ENCODE measurements at places on chromosomes 7 and 10.
A peak's percentile ranks its signal among the peaks of the same experiment; 100 is the strongest.

DNA sequence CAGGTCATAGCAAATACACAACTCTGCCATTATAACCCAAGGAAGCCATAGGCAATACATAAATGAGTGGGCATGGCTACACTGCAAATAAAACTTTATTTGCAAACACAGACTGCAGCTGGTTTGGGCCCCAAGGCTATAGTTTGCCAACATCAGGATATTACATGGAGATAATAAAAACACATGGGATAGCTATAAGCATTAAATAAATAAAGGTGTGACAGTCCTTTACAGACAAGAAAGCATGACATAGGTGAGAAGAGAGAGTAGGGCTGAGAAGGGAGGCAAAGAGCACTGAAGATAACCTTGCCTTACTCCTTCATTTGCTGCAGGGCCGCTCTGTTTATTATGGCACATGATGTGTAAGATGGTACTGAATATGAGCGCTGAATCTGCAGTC lies 135.1 kb upstream of the GHITM start:
- DNase-seq: no peak

DNA sequence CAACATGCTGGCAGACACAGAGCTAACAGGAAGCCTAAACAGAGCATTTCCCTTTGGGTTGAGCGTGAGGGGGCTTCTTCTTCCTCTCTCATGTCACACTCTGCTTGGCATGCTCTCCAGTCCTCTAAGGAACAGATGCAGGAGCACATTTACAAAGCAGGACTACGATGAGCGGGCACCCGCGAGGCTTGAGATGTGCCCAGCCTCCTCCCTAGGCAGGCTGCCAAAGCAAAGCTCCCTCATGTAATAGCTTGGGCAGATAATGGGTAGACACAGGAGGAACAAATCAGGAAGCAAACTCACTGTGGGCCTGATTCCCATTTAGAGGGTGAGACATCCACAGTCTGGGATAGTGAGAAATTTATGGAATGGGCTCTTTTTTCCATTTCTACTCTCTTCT lies 519.1 kb downstream of the NRG3 start:
- no peak for DNase-seq

DNA sequence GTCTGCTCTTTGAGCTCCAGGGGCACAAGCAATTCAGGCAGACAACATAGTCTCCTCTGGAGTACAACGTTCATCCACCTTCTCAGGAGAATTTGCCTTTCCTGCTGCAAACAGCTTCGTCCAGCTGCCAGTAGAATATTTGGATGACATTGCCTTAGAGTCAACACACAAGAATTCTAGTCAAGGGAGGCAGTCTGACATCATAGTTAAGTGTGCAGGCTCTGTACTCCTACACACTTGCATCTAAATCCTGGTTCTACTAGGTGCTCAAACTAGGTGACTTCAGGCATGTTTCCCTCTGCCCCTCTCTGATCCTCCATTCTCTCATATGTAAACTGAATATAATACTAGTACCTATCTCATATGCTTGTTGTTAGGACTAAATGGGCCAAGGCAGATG lies 314.8 kb downstream of the HPSE2 start:
- DNase-seq: no peak

GRCh38 chr10:12768156-12769100 lies 233.1 kb downstream of the CCDC3 start:
- DNase-seq: no peak

GRCh38 chr7:40937879-40938278 lies 765.0 kb downstream of the INHBA start:
- no peak for DNase-seq

- no peak for DNase-seq
Observed at GRCh38 chr7:124202546-124202945, 169.7 kb upstream of the TMEM229A start.

- no peak for DNase-seq
Observed at GRCh38 chr10:78751716-78752115, 317.1 kb upstream of the ZMIZ1 start.

DNA sequence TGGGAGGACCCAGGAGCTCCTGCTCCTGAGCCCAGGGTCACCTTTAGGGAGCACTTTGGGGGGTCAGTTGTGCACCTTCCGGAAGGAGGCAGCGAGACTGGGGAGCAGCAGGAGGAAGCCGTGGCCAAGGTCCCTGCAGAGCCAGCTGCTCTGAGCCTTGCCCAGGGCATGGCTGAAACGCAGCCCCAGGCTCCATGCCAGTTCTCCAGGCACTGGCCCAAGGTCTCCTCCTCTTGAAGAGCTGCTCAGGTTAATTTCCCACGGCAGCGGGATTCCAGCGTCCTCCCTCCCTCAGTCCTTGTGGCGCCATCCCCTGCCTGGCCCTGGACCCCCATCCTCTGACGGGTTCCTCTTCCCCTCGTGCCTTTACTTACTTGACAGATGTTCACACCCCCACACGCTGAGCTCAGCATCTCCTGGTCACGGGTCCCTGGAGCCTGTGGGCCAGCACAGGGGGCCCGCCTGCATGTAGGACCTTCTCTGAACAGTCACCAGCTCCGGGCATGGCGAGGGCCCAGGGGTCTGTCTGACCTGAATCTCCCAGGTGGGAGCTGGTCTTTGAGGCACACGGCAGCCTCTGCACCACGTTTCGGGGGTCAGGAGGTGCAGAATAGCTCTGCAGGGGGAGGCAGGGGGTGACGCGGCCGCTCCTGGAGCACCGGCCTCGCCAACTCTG lies 16.7 kb upstream of the CFAP46 start:
- no peak for DNase-seq

- no peak for DNase-seq
Observed at GRCh38 chr7:139495580-139496125, 12.2 kb upstream of the KLRG2 start.

- no peak for DNase-seq
Observed at GRCh38 chr10:10829576-10829975, 188.1 kb upstream of the CELF2 start.

DNA sequence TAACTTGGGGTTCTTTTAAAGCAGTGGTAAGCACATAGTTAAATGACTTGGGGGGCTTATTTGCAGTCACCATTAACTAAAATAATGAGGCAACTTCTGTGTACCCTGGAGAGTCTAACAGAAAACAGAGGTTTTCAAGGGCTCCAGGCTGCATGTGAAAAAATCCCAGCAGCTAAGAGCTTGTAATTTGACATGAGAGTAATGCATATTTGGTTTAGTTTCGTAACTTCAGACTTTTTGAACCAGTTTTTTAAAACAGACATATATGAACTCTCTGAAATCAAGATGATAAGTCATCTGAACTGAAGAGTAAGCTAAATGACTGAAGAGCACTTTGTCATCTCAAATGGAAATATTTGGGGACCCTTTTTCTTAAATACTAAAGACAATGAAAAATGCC lies 40.2 kb upstream of the IFRD1 start:
- no peak for DNase-seq

DNA sequence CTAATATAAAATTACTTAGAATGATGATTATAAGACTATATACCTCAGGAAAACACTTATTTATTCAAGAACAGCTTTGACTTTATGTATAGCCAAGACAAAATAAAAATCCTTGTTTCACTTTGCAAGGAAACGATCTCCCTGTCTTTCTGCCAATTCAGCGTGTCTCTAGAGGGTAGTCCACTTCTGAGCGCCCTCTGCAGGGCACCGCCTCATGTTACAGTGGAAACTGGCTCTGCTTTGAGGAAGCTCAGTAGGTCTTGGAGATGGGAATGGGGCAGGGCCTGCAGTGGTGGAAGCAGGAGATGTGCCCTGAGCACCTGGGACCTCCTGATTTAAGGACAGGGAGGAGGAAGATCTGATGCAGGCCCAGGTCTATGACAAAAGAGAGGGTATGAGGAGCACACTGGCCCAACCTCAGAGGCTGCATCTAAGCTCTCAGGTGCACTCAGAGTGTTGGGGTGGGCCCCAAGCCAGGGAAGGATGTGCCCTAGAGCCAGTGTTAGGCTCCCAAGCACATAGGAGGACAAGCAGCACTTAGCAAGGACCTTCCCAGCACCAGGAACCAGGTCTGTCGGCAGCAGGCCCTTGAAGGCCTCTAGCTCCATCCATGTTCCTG lies 481.0 kb downstream of the TNS3 start:
- DNase-seq: no peak

DNA sequence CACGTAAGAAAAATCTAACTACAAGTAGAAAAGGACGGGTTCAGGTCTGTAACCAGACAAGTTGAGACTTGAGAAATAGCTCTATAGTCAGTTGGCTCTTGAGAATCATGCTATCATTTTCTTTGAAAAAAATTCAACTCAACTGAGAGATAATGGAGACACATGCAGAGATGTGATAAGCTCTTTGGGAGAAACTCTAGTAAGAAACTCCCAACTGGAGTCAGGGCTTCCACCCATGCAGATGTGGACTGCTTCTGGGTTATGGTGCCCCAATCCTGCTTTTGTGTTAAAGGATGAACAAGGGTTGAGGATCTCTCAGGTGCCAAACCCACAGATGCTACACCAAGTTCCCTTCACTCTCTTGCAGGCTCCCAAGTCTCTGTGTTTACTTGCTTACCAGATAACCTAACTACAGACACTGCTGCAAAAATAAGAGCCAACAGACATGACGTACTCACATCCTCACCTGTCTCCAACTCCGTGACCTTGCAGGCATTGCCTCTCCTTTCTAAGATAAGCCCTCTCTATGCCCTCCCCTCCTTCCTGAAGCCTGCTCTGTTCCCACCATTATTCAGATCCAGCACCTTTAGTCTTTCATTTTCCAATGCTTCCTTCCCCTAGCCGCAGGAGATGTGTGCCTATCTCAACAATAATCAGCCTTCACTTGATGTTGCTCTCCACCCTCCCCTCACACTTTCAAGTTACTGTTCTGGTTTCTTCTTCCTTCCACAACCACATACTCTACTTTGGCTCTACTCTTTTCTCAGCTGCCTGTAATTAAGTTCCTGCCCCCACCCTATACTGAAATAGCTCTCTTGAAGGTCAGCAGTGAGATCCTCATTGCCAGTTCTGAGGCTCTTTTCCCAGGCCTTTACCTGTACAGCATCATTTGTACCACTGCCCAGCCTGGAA lies 130.0 kb downstream of the ICA1 start:
- DNase-seq: no peak

DNA sequence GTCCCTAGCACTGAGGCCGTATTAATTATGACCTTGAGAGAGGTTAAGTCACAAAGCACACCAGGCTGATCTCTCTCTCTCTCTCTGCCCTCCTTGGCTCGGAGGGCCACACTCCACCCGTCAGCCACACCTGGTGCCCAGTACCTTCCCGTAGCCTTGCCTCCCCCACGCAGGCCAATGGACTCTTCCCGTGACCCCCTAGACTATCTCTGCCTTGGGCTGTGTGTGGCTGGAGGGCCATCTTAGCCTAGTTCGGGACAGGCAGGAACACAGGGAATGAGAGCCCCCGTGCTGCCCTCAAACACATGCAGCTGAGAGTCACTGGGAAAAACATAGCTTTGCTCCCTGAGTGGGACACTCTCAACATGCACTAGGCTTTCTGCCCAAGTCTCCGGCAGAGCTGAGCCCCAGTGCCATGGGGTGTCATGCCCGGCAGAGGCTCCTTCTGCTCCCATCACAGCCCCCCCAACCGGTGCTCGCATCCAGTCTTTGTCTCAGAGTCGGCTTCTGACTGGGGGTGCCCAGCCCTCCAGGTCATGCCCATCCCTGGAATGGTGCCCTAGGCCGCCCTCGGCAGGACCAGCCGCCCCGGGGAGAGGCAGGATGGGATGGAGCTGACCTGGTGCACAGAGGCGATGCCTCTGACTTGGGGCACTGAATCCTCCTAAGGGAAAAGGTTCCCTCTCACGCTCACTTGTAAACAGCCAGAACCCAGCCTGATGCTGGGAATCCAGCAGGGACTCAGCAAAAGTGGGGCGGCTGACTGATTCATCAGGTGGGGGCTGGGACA lies 63.0 kb downstream of the TCERG1L start:
- no peak for DNase-seq

- no peak for DNase-seq
Observed at GRCh38 chr10:62059217-62059920, 157.9 kb downstream of the ARID5B start.

DNA sequence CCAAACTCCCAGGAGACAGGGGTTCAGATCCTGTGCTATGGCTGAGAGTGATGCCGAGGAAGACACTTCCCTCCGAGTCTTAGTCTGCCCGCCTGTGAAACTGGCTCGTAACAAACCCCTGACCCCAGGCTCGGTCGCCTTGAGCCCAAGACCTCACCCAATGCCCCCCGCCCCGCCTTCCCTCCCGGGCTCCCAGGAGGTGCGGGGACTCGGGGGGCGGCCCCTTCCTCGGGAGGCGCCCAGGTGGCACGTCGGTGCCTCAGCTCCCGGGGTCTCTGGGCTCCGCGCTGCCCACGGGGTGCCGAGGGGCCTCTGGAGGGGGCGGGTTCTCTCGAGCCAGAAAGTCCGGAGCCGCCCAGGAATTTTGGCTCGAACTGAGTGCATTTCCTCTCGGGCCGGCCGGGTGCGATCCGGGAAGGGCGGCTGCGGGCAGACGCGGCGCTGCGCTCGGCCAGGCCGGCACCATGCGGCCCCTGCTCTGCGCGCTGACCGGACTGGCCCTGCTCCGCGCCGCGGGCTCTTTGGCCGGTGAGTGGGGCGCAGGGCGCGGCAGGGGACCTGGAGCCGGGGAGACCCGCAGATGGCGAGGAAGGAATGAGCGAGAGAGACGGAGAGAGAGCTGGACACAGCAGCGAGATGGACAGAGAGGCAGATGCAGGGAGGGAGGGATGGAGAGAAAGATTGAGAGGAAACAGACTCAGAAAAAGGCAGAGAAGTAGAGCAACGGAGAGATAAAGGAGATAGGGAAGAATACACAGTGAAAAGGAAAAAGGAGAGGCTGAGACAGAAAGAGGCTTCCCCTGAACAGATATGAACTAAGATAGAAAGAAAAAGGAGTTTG lies at the start of gene PLAC9:
PLAC9 (plus strand) TSS at position 432 of the 841 bp plus-strand sequence; CDS start at position 465, 33 bp downstream.
- no peak for DNase-seq

GRCh38 chr7:106640368-106641141 lies 20.4 kb downstream of the CCDC71L start:
- no peak for DNase-seq

- DNase-seq: no peak
Observed at GRCh38 chr7:99392659-99393354, 15.6 kb downstream of the PDAP1 start.

DNA sequence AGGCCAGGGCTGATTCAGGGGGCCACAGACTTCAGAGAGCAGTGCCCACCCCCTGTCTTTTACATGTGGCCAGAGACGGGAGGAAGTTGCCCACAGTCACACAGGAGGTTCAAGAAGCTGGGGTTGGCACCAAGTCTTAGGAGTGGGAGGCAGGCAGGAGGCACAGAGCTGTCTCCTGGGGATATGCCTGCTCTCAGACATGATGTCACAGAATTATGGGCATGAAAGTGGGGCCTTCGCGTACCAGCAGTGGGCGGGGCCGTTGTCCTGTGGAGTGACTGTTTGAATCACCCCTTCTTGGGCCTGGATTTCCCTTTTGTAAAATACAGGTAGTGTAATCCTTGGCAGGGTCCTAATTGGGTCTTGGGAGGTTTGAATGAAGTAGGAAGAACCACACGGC lies 81.2 kb upstream of the PPIF start:
- DNase-seq: no peak

- DNase-seq: no peak
Observed at GRCh38 chr10:12400266-12400931, 51.1 kb downstream of the CAMK1D start.

GRCh38 chr10:75401569-75402485 lies at the start of gene ZNF503:
ZNF503 (minus strand) TSS chr10:75401764; CDS start chr10:75401419, 345 bp downstream.
- DNase-seq: peak; percentile 38

- no peak for DNase-seq
Observed at GRCh38 chr7:123537026-123537642, 2.7 kb upstream of the IQUB start.

Measured in cortex of kidney (tissue), 1 donor.